Cardiac muscle cell (in vitro differentiated cells and primary cell): ENCODE measurements at places on chromosomes 11 and 22.

DNA sequence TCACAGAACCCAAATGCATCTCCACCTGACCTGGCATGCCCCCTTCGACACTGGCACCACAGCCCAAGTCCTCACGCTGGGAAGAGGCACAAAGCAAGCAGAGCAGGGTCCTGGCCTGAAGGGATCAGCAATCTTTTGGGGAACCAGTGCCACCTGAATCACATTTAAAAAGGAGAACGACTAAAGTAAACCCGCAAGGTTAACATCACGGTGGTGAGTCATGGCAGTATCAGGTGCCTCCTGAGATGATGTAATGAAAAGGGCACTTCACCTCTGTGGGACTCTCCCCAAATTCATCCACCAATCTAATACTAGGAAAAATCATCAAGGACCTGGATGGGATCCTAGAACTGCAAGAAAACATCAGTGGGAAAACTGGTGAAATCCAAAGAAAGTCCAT is 44.9 kb downstream of the PACSIN2 start:
- no peak for DNase-seq

DNA sequence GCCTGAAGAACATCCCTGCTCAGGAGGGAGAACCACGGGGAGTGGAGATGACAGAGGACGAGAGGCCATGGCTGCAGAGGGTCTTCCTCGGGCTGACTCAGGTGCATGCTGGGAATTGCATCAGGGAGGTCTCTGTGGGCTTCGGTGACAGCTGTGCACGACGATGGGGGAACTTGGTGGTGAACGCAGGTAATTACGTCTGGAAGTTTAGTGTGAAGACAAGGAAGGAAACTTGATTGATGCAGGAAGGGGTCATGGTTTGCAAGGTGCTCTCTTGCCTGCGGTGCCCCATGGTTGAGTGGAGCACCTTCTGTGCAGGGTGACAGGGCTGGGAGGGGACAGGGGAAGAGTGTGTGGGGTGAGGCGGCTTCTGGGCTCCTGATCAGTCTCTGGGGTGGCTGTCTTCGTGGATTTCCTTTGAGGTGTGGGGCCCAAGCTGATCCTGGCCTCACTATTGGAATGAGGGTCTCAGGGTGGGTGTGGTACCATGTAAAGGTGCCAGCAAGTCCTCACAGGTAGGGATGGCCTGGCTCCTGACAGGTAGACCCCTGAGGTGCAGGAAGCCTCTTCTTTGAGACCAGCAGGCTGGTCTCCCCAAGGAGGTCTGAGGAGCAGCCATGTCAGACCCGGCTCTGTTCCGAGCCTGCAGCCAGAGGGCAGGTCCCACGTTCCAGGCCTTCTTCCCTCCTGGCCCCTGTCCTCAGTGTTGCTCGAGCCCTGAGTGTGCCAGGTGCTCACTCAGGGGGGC is 1020.1 kb downstream of the TBC1D22A start:
- DNase-seq, result no peak

- no peak for DNase-seq
These were observed 728 bp downstream of the CTTN start for GRCh38 chr11:70398834-70399680.

DNA sequence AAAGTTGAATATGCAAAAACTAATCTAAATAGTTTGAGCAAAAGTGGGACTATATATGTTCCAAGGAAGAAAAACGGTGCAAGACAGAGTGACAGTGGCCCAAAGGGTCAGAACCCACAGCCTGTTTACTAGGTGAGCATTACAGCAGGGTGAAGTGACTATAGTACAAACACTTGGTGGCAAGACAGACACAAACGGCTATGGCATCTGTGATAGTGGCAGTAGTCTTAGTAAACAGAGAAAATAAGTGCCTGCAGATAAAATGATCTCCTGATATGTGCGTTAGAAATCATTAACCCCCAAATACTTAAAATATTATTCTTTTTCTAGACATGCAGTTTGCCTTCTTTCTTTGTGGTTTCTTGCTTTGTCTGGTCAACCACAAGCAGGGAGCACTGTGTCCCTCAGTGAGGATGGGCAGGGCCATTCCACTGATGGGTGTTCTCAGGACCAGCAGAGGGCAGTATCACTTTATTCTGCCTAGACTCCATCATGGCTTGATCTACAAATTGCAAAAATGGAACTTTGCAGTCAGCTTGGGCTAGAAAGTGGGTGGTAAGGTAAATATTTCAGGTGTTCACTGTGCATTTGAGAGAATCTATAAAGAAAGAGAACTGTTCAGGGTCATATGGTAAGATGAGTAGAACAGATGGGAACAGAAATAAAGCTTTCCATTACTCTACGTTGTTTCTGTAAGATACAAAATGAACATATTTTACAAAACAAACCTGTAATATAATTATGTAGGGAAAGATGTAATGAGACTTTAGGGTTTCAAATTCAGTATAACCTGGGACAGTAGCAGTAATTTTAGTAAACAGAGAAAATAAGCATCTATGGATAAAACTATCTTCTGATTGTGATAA is 198.2 kb downstream of the SWAP70 start:
- peak; percentile 83 for DNase-seq

DNA sequence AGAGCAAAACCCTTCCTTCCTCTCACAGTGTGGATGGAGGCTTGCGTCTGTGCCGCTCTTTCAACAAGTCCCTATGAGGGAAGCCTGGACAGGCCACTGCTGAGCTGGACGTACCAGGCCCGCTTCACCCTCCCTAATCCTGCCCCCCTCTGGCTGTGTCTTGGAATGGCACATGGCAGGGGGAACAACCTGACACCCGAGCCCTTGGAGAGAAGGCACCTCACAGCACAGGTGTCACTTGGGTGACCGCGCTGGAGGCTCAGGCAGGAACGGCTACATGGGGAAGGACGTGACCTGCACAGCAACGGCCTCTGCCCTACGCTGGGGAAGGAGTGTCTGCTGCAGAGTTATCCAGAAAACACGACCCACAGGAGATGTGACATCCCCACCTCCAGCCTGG is 11.0 kb downstream of the CARS1 start:
- no peak for DNase-seq

- no peak for DNase-seq
These were observed 57.9 kb downstream of the TRIM29 start for GRCh38 chr11:120079750-120080610.

DNA sequence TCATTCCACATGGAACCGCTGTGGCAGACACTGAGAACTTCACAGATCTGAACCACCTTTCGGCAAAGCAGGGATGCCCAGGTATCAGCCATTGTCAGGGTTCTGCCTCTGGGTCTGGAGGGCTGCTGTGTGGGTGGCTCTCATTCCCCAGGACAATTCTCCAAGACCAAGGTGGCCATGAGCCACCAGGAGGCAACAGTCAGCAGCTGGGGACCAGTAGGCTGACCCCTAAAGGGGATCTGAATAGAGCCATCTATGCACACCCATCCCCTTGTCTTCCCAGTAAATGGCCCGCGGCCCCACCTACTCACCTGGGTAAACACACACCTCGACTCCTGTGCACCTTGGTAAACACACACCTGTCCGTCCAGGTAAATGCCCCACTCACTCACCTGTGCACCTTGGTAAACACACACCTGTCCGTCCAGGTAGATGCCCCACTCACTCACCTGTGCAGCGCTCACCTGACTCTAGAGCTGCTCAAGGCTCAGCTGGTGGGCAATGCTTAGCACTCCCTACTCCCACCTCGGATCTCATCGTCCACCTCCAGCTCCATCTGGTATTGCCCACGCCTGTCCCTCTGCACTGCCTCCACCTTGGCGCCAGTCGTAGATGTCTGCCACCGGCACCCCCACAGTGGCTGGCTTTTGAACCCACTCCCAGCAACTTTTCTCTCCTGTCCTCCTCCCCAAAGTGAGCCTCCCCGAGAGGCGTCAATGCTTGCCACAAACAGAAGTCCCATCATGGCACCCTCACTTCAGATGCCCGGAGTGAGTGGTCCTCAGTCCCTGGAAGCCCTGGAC is 10.2 kb downstream of the SLC25A1 start:
- DNase-seq, result no peak

- no peak for DNase-seq
These were observed 428 bp upstream of the FEZ1 start for GRCh38 chr11:125496529-125496857.

GRCh38 chr11:15336021-15336420 is 221.3 kb downstream of the INSC start:
- DNase-seq, result no peak

- no peak for DNase-seq
These were observed 66.2 kb downstream of the THAP12 start for GRCh38 chr11:76314741-76315090.

- DNase-seq, result no peak
These were observed 3.3 kb downstream of the ST3GAL4 start for GRCh38 chr11:126358763-126359160.

DNA sequence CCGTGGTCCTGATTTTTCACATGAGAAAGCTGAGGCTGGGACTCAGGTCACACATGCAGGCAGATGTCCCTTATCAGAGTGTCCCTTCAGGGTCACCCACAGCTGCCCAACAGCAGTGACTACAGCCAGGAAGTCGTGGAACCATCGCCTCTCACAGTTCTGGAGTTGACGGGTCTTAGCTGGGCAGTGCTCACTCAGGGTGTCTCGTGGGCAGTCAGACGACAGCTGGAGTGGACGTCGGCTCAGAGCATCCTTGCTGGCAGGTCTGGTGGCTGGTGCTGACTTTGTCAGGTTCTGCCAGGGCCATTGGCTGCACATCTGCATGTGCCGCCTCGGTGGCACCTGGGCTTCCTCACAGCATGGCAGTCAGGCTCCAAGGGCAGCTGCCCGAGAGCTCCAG is 35.6 kb upstream of the TH start:
- no peak for DNase-seq

DNA sequence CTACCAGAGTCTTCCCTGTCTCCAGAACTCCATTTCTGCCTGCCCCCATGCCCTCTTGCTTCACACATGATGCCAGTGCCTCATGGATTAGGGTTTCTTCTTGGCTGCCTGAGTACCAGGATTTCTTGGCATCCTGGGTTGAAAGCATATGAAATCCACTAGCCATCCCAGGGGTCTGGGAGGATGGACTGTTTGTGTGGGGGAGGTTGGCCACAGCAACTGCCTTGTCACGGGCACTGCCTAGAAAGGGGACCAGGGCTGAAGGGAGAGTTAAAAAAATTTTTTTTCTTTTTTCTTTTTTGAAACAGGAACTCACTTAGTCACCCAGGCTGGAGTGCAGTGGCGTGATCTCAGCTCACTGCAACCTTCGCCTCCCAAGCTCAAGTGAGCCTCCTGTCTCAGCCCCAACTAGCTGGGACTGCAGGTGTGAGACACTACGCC is 4.2 kb downstream of the USP35 start:
- peak; percentile 28 for DNase-seq

DNA sequence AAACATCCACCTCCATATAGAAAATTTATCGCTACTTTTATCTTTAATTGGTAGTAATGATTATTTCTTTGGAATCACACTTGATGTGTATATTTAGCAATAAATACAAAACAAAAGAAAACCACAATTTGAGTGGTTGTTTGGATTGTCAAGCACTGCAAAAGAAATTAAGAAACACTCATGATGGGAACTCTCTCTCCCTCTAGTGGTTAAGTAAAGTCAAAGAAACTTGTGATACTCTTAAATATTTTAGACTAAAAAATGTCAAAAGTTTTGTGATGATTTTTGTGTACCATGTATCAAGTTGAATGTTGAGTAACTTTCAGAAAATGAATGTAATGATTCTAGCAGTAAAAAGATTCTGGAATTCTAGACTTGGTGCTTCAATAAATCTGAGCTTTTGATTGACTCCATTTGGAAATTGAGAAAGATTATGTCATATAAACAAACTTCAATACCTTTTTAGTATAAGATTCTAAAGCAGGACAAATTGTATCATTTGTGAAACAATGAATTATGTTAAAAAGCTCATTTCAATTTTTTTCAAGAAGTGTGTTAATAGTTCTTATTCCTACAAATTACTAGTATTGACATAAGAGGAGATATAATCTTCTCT is 20.8 kb downstream of the MUC15 start:
- no peak for DNase-seq

- no peak for DNase-seq
These were observed 24.8 kb upstream of the SWAP70 start for GRCh38 chr11:9639099-9639498.

DNA sequence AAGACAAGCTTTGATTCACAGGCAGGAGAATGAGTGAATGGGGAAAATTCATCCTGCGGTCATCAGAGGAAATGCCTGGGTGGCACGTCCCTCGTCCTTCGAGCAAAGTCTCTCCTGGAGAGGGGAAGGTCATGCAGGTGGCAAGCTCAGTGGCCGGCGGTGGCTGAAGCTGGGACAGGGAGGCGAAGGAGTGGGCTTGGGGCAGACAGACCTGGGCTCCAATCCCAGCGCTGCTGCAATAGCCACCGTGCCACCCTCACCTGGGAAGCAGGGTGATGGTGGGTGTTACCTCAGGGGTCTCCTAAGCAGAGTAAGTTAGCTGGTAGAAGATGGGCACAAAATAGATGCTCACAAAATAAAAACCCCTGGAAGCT is 22.4 kb upstream of the CACNG2 start:
- no peak for DNase-seq

DNA sequence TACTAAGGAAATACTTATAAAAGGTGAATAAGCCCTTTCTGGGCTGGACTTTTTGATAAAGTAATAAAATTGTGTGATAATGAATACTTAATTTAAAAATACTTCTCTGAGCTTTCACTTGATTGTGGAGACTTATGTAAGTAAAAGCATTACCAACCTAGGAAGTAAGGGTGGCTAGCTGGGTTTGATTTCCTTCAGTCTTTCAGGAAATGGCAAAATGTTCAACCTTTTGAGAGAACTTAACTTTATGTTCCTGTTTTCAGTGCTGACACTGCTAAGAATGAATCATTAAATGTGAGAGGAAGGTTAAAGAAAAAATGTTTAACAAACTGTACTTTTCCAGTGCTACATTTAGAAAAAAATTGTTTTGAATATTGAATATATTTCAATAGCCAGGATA is 900.3 kb downstream of the METTL15 start:
- no peak for DNase-seq

DNA sequence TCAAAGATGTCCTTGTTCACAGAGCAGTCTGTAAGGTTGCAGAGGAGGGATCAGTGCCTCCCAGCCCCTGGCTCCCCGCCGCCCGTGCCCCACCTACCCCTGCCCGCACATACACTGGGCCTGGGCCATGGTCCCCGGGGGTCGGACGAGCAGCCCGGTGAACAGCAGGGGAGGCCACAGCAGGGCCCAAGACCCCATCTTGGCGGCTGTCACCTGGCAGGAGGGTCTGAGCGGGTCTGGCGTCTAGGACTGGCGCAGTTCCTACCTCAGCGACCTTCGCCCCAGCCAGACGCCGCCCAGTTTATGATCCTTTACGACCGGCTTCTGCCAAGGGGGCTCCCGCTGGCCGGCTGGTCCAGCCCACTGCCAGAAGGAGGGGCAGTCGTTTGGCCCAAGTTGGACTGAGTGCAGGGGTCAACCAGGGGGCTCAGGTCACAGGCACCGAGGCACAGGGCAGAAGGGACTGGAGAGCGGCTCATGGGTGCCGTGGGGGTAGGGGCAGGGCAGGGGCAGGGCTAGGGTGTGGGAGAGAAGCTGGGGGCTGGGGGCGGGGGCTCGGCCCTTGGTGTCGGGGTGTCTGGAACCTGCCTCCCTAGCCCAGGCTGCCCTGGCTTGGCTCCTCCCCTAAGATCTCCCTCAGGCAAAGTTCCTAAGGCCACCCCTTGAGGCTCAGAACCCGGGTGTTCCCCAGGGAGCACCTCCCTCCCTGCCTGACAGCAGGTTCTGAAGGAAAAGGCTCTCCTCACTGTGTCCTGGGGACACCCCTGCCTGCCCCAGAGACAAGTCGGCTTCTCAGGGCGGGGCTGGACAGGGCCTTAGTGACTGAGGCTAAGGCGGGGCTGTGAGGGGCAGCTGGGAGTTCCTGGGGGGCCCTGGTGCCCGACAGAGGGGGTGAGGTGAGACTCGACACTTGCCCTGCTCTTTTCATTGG is at the start of gene CDHR5:
Gene CDHR5 (minus strand): TSS at position 251 of the 931 bp plus-strand sequence. CDS start 53 bp downstream, at position 198.
- DNase-seq, result no peak

GRCh38 chr11:119368121-119369034 is 13.1 kb downstream of the USP2 start:
- no peak for DNase-seq

GRCh38 chr11:61707574-61707973 is 27.4 kb downstream of the DAGLA start:
- DNase-seq, result no peak
